ENCODE measurements at places on chromosomes 16 and 17. TPM values are rescaled to one million over a fixed set of nuclear protein-coding genes. Genes with fewer than 3 reads are reported as not detected.

Gene SOX9
- not detected for total RNA-seq

DNA sequence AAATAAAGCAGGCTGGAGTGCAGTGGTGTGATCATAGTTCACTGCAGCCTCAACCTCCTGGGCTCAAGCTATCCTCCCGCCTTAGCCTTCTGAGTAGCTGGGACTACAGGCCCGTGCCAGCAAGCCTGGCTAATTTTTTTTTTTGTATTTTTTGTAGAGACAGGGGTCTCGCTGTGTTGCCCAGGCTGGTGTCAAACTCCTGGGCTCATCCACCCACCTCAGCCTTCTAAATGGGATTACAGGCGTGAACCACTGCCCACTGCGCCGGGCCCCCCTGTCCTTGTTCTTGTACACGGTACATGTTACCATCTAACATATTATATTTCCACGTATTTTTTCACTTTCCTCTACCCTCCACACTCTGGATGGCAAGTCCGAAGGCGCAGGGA is 3.1 kb upstream of the CDH3 start:
- H3K36me3 ChIP-seq, result no peaks in the 10 kb centered on the region
- no peak overlapping the region for H3K4me3 ChIP-seq
- no peak overlapping the region for H3K27ac ChIP-seq
- H3K4me1 ChIP-seq, result no peaks in the 10 kb centered on the region
- peaks cover 32% of the 10 kb centered on the region for H3K27me3 ChIP-seq

Gene ANKFY1
- total RNA-seq, result 48.3 TPM

GRCh38 chr17:53032861-53033271 is 789.9 kb upstream of the KIF2B start:
- no peak overlapping the region for H3K4me3 ChIP-seq
- ATAC-seq, result no peak
- no peak overlapping the region for H3K27ac ChIP-seq
- H3K4me1 ChIP-seq, result no peaks in the 10 kb centered on the region
- no peaks in the 10 kb centered on the region for H3K27me3 ChIP-seq

DNA sequence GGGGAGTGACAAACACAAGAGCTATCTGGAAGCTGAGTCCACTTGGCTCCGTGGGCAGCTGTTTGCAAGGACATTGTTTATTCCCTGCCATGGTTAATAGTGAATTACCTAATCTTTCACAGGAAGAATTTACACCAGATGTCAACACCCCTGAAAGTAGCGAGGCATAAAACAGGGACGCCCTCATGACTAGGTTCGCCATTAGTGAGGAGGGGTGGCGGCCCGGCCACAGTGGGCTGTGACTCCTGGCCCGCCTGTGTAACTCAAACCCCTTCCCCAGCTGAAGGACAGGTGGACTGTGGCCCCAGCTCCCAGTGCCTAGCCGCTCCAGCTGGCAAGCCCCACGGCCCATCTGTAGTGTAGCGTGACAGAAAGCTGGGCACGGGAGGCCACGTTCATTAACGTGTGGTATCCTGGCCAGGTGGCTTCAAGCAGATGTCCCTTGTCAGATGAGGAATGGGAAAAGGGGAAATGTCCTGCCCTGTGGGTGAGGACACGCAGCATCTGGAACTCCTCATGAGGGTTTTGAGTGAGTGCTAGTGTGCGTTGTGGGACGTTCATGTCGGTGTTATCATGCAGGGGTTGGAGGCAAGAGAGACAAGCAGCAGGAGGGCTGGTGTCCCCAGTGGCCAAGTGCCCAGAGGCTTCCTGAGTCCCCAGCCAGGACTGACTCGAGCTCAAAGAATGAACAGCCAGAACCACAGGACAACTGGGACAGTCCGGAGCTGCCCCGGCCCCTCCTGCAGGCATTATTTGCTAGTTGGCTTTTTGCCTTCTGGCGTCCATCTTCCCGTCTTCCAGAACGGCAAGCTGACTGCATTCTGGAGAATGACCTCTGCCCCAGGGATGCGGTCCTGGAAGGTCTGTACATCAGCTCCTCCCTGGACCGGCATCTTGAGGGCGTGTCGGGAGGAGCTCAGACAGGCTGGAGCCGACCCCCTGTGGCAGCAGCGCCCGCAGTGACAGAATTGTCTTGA is 19.2 kb downstream of the KDM8 start:
- H3K27me3 ChIP-seq, result no peaks in the 10 kb centered on the region
- ATAC-seq, result no peak
- H3K36me3 ChIP-seq, result peaks cover 41% of the 10 kb centered on the region
- peaks cover 14% of the 10 kb centered on the region for H3K4me1 ChIP-seq

All from activated T-helper 17 cell treated with anti-CD3 and anti-CD28 coated beads, Interleukin-2, amount 50 U/mL, for 72 hours (primary cell).